B cell (primary cell): ENCODE measurements at places on chromosomes 1 and 21. TPM values are rescaled to one million over a fixed set of nuclear protein-coding genes. Genes with fewer than 3 reads are reported as not detected.

CA6 gene
- polyA plus RNA-seq, result 0.36 TPM in 1 of 2 replicates, not detected in the other

DNA sequence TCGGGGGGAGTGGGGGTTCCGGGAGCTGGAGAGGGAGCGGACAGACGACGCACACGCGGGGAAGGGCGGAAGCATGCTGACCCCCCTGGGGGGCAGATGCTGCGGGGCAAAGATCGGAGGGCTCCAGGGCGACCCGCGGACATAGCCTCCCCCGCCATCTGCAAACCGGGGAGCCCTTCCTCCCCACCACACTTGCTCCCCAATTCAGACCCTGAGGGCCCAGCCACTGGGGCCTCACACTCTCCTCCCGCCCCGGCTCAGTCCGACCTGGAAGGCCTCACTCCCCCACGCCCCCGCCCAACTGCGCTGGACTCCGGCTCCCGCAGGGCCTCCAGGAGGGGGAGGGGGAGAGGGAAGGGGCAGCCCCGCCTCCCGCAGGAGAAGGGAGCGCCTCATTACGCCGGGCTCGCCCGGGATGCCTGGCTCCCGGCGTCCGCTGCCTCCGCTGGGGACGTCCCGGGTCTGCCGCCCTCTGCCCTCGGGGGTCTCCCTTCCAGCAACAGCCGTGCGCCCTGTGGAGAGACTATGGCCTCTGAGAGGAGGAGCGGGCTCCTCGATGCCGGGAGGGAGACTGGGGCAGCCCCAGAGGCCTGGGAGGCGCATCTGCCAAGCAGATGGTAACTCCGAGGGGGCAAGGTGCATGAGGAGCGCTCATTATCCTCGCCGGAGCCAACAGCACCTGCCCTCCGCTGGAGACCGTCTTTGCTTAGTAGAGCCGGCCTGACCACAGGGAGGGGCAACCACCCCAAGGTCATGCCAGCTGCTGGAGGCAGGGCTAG lies 636 bp upstream of the CAMK2N1 start:
- H3K27ac ChIP-seq, result no peak overlapping the region
- H3K4me3 ChIP-seq, result no peak overlapping the region
- no peaks in the 10 kb centered on the region for H3K36me3 ChIP-seq

DNA sequence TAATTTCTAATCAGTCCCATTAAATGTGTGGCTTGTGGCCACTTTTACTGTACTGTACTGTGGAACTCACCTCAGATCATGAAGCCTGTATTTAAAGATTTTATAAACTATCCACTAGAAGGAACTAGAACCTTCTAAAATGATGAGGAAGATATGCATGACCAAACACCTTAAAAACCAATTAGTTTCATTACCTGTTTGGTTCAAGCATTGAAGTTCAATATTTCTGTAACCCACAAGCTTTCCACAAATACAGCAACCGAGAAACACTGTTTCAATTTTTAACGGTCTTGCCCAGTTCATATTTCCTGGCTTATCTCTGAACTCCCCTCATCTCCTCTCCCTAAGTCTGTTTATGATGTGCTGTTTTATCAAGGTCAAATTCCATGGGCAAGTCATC lies 264.3 kb upstream of the PLD5 start:
- peak; percentile 67 for DNase-seq
- peaks cover 66% of the 10 kb centered on the region for H3K4me1 ChIP-seq
- H3K27ac ChIP-seq, result peak overlapping the region; percentile 69
- no peak overlapping the region for H3K4me3 ChIP-seq
- no peaks in the 10 kb centered on the region for H3K27me3 ChIP-seq
- H3K36me3 ChIP-seq, result no peaks in the 10 kb centered on the region

- H3K27me3 ChIP-seq, result no peaks in the 10 kb centered on the region
- H3K4me3 ChIP-seq, result no peak overlapping the region
- DNase-seq, result no peak
- no peaks in the 10 kb centered on the region for H3K4me1 ChIP-seq
- H3K36me3 ChIP-seq, result no peaks in the 10 kb centered on the region
Observed at GRCh38 chr1:21546122-21546825, 37.1 kb downstream of the ALPL start.

DNA sequence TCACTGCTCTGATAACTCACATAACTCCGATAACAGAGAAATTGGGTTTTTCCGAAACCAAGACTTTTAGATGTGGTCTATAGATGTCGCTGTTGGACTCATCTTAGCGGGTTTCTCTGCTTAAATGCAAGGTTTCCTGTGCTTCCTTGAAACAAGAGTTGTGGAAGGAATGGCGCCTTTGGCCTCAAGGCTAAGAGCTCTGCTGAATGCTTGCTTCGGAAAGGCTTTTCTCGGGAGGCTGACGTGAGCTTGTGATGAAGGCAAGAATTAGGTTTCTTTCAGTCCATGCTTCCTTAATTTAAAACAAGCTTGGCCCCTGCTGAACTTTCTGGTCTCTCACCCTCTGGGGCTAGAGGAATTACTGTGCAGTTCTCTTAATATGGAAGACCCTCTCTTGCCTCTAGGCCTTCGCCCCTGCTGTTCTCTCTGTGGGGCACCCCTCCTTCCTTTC lies 113.5 kb downstream of the MAP3K21 start:
- no peaks in the 10 kb centered on the region for H3K36me3 ChIP-seq
- peak; percentile 6 for DNase-seq
- no peaks in the 10 kb centered on the region for H3K4me1 ChIP-seq
- no peak overlapping the region for H3K27ac ChIP-seq
- H3K27me3 ChIP-seq, result no peaks in the 10 kb centered on the region

HOOK1 gene
- 2.0 and 4.3 TPM in 2 replicates for polyA plus RNA-seq

GRCh38 chr1:27004471-27005165 lies 8.0 kb downstream of the TENT5B start:
- peaks cover 21% of the 10 kb centered on the region for H3K4me1 ChIP-seq
- no peak for DNase-seq
- H3K4me3 ChIP-seq, result no peak overlapping the region
- H3K27ac ChIP-seq, result no peak overlapping the region

DNA sequence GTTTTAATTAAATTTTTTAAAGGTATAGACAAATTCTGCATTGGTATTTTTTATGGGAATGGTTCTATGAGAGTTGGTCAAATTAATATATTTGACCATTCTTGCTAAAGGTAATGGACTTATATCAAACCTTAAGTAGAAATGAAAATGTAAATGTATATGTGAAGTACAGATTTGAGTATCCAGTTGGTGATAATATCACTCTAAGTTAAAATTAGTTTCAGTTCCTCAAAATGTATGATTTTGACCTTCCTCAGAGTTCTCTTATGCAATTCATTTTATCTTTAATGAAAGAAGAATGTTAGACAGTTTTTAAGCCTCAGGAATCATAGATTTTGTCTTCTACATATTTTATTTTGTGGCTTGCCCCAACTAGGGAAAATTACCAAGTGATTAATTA lies 1291.5 kb upstream of the B3GALT2 start:
- no peaks in the 10 kb centered on the region for H3K4me1 ChIP-seq
- no peak overlapping the region for H3K27ac ChIP-seq
- H3K27me3 ChIP-seq, result no peaks in the 10 kb centered on the region
- H3K36me3 ChIP-seq, result no peaks in the 10 kb centered on the region

DNA sequence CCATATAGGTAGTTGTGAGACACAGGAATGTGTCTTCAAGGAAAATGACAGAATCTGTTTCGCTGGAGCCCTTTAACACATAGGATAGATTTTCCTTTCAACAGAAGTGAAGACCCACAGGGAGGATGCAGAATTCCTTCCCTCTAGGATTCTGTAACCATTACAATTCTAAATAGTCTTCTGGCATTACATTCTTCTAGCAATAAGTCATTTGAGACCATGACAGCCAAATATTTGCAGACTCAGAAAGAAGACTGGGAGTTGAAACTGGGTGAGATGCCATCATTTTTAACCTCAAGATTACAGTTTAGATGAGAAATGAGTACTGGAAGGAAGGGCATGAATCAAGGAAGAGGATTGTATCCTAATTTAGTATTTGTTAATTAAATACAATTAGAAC lies 61.6 kb downstream of the ZBTB18 start:
- no peaks in the 10 kb centered on the region for H3K27me3 ChIP-seq
- H3K4me1 ChIP-seq, result peaks cover 6% of the 10 kb centered on the region
- H3K27ac ChIP-seq, result no peak overlapping the region
- no peak overlapping the region for H3K4me3 ChIP-seq
- H3K36me3 ChIP-seq, result no peaks in the 10 kb centered on the region
- no peak for DNase-seq
